ENCODE measurements at places on chromosomes 5 and 9. TPM values are rescaled to one million over a fixed set of nuclear protein-coding genes. Genes with fewer than 3 reads are reported as not detected.

GRCh38 chr9:134707031-134707680 lies 65.6 kb downstream of the COL5A1 start:
- DNase-seq, result peak; percentile 36

GRCh38 chr5:41067714-41068568 lies 3.2 kb downstream of the MROH2B start:
- DNase-seq, result no peak

The CCDC192 gene
- total RNA-seq, result not detected

The SPINK6 gene
- total RNA-seq, result 1.6 TPM

- DNase-seq, result no peak
Measured at GRCh38 chr9:131627648-131628458, 82.5 kb downstream of the PRRT1B start.

The BTNL8 gene
- 1.3 TPM for total RNA-seq

The IPO11 gene
- total RNA-seq, result 25.7 TPM

The ARHGEF37 gene
- 3.1 TPM for total RNA-seq

- no peak for DNase-seq
Measured at GRCh38 chr9:123453831-123454321, 97.9 kb downstream of the CRB2 start.

GRCh38 chr9:101513351-101513750 lies 20.3 kb upstream of the RNF20 start:
- no peak for DNase-seq

The TAF11L5 gene
- total RNA-seq, result not detected

Data from omental fat pad (tissue), 4 donors.